ENCODE measurements at places on chromosomes 7 and 10.

GRCh38 chr7:155169498-155170065 lies 99.5 kb downstream of the HTR5A start:
- DNase-seq: no peak

- DNase-seq: peak; percentile 46
These were observed 53.9 kb downstream of the SYPL1 start for GRCh38 chr7:106057962-106058927.

DNA sequence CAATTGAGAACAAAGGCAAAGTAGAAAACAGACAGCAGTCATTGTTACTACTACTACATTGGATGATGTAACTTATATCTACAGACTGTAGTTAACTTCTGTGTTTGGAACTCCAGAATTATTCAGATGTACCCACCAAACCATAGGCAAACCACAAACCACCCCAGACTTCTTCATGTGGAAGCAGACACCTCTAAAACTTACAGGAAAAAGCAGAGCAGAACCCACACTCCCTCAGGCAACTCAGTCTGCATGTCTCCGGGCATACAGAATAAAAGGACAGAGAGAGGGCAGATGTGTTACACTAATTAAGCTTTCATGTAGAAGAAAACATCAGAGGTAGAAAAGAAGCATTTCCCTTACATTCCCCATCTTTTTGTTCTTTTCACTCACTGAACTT lies 9.0 kb downstream of the LSM5 start:
- no peak for DNase-seq

DNA sequence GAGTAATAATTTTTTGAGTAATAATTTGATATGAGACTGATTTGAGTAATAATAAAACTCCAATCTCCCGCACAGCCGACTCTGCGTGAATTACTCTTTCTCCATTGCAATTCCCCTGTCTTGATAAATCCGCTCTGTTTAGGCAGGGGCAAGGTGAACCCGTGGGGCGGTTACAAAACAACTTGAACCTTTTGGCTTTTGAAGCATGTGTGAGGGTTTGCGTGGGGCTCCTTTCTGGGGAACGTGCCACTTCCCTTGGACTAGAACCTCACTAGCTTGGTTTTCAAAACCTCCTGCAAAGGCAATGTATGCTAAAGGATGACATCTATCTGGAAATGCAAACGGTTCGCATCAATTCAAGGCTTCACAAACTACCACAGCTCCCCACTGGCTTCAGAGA lies 1.5 kb downstream of the CRPPA start:
- no peak for DNase-seq

DNA sequence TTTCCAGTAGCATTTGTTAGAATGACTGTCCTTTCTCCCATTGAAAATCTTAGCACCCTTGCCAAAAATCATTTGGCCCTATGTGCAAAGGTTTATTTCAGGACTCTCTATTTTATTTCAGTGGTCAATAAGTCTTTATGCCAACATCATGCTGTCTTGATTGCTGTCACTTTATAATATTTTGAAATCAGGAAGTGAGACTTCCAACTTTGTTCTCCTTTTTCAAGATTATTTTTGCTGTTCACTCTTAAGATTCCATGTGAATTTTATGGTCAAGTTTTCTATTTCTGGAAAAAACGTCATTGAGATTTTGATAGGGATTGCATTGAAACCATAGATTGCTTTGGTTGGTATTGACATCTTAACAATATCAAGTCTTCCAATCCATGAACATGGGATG lies 65.1 kb downstream of the PAXIP1 start:
- no peak for DNase-seq

DNA sequence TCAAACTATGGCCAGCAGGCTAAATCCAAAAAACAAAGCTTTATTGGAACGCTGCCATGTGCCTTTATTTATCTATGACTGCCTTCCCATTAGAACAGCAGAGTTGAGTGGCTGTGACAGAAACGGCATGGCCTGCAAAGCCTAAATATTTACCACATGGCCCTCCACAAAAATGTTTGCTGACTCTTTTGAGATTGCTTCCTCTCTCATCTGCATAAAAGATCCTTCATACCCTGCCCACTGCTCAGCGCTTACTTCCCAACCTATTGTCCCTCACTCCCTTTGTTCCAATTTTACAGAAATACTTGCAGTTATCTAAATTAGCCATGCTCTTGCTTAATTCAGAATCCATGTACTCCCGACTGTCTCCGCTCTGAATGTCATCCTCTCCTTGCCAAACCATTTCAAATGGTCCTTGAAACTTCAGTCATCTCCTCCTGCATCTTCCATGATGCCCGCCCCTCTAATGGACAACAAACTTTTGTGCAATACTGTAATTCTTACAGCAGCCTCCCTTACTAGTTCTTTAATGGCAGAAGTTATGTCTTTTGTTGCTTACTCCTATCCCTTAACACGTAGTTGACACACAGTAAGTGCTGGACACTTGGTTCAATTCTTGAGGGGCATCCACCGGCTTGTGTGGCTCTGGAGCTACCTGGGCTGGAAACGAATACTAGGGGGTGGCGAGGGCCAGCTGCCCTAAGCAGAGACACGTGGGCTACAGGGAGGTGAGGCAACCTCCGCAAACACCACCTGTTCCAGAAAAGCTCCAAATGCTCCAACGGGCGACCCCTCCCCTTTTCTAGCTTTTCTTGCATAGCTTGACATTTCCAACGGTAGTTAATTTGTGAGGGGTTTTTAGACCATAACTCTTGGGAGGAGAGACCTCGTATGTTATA lies 832 bp downstream of the XRCC2 start:
- DNase-seq: peak; percentile 34

GRCh38 chr10:63221950-63222349 lies 88.8 kb downstream of the NRBF2 start:
- no peak for DNase-seq

GRCh38 chr10:120161111-120161510 lies 268.6 kb downstream of the SEC23IP start:
- no peak for DNase-seq

- peak; percentile 44 for DNase-seq
These were observed 103.6 kb downstream of the LYZL1 start for GRCh38 chr10:29392376-29393021.

GRCh38 chr10:131770946-131771633 lies 129.7 kb upstream of the PPP2R2D start:
- no peak for DNase-seq

GRCh38 chr7:107799647-107800264 lies 3.3 kb downstream of the SLC26A3 start:
- DNase-seq: no peak

DNA sequence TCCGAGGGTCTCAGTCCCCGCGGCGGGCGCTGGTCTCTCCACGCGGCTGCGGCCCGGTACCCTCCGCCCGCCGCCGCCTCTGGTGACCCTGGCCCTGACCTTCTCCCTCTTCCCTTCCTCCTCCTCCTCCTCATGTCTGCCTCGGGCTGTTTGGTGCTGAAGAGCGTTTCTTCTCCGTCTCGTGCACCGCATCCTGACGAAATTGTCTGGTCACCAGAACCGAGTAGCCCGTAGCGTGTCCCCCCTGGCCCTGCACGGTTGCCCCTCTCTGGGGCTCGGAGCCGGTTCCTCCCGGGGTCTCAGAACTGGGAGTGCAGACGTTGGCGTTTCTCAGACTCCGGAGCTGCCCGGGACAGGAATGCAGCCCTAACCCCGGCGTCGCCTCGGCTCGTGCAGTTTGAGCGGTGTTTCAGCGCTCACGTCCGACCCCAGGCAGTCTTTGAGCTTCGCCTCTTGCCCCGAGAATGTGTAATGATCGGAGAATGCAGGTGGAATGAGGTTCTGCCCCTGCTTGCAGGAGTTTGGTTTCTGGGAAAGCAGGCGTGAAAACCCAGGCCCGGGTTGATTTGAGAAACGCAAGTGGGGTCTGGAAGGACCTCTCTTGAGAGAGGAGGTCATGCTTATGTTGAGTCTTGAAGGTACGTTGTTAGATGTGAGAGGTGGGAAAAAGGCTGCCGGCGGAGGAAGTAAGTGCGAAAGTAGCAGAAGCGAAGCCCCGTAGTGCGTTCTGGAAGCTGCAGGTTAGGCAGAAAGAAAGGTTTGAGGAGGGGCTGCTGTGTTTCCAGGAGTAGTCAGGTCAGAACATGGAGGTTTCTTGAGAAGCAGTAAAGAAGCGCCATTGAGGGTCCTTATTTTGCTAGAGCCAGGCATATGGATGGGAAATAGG lies 743 bp downstream of the RBM17 start:
- peak; percentile 24 for DNase-seq

DNA sequence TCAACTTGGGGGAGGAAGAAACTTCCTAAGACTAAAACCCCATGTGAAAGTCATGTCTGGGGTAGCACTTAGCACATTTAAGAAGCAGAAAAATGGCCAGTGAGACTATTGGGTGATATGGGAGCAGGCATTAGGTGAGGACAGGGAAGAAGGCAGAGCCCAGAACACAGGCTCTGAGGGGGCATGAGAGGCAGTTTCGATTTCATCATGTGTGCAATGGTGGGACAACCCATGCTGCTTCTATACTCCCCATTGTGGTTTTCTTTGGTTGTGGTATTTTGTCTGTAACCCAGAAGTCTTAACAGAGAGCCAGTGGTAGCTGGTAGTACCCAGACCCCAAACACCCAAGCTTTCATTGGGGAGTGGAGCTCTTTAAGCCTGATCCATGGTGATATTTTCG lies 752.0 kb downstream of the GRID1 start:
- no peak for DNase-seq

- DNase-seq: peak; percentile 25
These were observed 165.8 kb upstream of the PRSS1 start for GRCh38 chr7:142583446-142583845.

DNA sequence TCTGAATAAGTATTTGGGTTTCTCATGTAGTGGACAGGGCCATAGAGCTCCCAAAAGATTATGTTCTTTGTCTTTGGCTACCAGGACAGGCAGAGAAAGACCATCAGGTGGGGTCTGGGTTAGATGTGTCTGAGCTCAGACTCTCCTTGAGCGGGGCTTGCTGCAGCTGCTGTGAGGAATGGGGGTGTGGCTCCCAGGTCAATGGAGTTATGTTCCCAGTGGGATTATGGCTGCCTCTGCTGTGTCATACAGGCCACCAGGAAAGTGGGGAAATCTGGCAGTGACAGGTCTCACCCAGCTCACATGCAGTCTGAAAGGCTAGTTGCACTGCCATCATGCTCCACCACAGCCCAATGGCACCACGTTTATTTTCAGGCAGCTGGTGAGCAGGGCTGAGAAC lies 97.0 kb upstream of the FERD3L start:
- no peak for DNase-seq

DNA sequence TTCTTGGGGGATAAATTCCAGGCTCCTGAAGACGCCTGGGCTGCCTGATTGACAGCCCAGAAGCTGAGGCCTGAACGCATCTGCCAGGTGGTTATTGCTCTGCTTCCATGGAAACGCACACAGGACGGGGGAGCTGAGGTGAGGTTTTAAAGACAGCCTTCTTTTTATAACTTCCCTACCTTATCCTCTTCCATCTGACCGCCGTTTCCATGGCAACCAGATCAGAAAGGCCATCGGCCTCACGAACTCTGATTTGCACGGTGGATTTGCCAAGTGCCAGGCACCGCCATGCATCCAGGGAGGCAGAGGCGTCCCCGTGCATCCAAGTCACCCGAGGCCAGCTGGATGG lies 260.9 kb downstream of the ADARB2 start:
- no peak for DNase-seq

DNA sequence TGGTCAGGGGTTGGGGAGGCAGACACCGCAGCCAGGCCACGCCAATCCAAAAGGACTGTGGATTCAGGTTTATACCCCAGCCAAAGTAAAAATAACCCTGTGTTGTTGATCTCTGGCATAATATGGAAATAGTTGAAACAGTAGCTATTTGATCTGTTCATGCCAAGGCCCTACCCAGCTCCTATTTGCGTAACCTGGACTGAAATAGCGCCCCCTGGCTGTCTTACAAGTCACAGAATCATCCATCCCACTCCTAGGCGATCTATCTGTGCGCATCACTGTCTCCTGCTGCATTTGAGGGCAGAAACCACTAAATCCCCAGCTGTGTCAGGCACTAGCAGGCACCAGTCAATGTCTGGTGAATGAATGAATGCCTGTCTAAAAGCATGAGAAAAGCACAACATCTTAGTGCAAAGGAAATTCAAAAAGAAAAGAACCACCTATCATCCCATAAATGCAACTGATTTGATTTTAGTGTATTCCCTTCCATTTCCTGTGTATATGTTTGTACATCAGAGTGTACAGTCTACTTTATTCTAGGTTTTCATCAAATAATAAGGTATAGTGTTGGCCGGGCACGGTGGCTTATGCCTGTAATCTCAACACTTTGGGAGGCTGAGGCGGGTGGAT lies 160.0 kb downstream of the SLIT1 start:
- DNase-seq: peak; percentile 66

GRCh38 chr7:139774376-139774775 lies 3.4 kb downstream of the HIPK2 start:
- DNase-seq: no peak

DNA sequence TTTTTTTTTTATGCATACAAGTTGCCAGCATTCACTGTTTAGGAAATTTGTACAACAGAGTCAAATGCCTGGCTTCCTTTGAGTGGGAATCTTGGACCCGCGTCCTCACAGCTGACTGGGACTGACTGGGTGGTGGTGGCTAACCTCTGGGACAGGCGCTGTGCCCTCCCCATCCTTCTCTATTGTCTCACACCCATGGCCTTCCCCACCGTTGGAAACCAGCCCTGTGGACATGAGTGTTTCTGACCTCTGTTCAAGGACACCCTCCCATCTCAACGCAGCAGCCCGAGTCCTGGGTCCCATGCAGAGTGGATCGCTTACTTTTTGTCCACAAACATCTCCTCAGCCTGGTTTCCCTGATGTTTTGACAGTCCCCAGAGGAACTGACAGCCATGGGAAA lies 125.1 kb upstream of the PPIF start:
- DNase-seq: no peak
